IMR-90 (cell line): ENCODE measurements at places on chromosomes 3 and 15. TPM values are rescaled to one million over a fixed set of nuclear protein-coding genes. Genes with fewer than 3 reads are reported as not detected.
A peak's percentile ranks its signal among the peaks of the same experiment; 100 is the strongest.

- no peaks in the 10 kb centered on the region for H3K27me3 ChIP-seq
- no peaks in the 10 kb centered on the region for H3K36me3 ChIP-seq
- H3K4me1 ChIP-seq: peaks cover 3% of the 10 kb centered on the region; the same call in 1 of the 2 replicates
- DNase-seq: no peak
- no peak overlapping the region for H3K4me3 ChIP-seq
These were observed 6.3 kb upstream of the PIK3CA start for GRCh38 chr3:179141890-179142289.

GRCh38 chr3:126656371-126657134 lies 1.6 kb upstream of the TXNRD3 start:
- no peak for DNase-seq
- H3K4me1 ChIP-seq: no peaks in the 10 kb centered on the region
- no peak overlapping the region for H3K4me3 ChIP-seq
- H3K36me3 ChIP-seq: no peaks in the 10 kb centered on the region
- H3K27me3 ChIP-seq: peaks cover 23% of the 10 kb centered on the region

GRCh38 chr3:64586952-64587351 lies 100.8 kb downstream of the ADAMTS9 start:
- no peaks in the 10 kb centered on the region for H3K4me1 ChIP-seq
- H3K4me3 ChIP-seq: no peak overlapping the region
- H3K36me3 ChIP-seq: no peaks in the 10 kb centered on the region
- H3K27ac ChIP-seq: no peak overlapping the region
- no peak for DNase-seq

- no peaks in the 10 kb centered on the region for H3K36me3 ChIP-seq
- H3K27me3 ChIP-seq: no peaks in the 10 kb centered on the region
- peak; percentile 77 for DNase-seq
- peak overlapping the region; percentile 12; the same call in 1 of the 2 replicates for H3K27ac ChIP-seq
These were observed 129.2 kb upstream of the DPH6 start for GRCh38 chr15:35674873-35675781.

DNA sequence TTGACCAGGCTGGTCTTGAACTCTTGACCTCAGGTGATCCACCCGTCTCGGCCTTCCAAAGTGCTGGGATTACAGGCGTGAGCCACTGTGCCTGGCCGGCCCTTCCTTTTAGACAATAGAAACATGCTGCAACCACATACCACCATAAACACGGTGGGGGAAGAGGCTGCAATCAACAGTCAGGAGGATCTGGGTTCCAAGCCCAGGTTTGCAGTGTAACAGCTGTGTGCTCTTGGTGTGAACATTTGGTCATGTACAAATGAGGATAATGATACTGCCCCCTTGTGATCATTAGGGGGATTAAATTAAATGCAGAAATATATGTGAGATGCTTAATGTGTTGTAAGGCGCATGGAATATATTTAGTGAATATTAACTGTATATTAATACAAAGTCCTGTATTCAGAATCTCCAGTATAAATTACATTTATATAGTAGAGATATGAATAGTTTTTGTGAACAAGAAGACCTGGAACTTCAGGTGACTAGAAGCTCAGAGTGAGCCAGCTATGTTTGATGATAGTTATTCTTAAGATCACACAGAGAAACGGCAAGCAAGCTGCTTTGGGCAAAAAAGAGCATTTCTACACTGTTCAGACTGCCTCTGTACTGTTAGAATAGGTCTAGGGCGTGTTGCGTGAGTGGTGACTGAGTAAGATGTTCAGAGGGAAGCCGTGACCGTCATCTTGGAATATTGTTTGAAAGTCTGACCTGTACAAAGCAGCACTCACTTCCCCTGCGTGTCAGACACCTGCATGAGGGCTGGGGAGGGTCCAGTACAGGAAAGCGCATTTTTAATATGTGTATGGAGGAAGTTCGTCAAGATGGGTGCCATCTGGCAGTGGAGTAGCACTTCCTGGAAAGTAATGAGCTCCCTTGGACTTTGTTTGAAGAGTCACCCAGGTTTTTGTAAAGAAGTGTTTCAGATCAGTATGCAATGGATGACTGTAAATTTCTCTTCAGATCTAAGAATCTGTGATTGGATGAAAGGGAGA lies 125.8 kb downstream of the PGPEP1L start:
- H3K27me3 ChIP-seq: no peaks in the 10 kb centered on the region
- peaks cover 19% of the 10 kb centered on the region for H3K4me1 ChIP-seq
- H3K36me3 ChIP-seq: no peaks in the 10 kb centered on the region
- H3K4me3 ChIP-seq: no peak overlapping the region

DNA sequence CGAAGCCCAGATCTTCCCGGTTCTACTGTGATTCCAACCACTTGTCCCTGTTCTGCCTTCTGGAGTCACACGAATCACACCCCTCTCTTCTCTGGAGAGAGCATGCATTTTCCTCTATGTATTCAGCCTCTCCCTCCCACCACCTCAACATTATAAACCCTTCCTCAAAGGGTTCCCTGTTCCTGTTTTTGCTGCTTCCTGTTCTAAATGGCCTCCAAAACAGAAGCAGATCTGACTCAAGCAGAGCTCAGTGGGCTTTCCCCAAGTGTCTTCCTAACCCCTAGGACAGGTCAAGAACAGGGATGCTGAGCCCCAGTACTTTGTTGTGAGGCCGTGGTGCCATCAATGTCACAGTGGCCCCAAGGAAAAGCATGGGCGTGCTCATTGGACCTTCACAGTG lies 75.7 kb upstream of the ARNT2 start:
- DNase-seq: no peak
- peaks cover 7% of the 10 kb centered on the region for H3K27me3 ChIP-seq
- no peak overlapping the region for H3K4me3 ChIP-seq
- H3K4me1 ChIP-seq: no peaks in the 10 kb centered on the region

DNA sequence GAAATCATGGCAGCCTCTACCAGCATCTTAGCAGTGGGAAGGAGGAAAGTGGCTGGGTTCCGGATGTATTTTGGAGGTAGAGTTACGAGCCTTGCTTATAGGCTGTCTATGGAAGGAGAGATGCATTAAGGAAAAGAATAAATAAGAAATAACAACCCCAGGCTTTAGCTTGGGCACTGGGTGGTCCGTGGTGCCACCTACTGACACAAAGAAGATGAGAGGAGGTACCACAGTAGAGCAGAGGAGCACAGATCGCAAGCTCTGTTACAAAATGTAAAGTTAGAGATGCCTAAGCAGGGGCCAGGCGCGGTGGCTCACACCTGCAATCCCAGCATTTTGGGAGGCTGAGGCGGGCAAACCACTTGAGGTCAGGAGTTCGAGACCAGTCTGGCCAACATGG lies 74.8 kb downstream of the TMEM39A start:
- DNase-seq: no peak
- no peaks in the 10 kb centered on the region for H3K27me3 ChIP-seq
- H3K4me1 ChIP-seq: no peaks in the 10 kb centered on the region
- H3K4me3 ChIP-seq: no peak overlapping the region

DNA sequence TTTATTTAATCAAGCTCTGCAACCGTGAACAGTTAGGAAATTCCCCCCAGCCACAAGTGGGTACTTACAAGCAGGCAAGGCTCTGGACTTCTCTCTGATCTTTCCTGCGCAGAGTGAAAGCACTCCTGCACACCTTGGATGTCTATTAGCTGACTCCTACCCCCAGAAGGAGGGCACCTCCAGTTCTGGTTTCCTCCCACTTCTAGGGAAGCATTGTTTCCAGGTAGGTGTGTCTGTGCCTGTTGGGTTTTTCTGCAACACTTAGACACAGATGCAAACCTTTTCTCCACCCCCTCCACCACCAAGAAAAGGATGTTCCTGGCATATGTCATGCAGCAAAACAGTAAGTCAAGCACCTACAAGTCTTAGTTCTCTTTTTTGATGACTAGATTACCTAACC lies at the start of gene ZBED2:
Gene ZBED2 (minus strand): TSS at position 115 of the 400 bp plus-strand sequence. CDS start 1,145 bp downstream, outside the sequence.
- no peak for DNase-seq
- peak within 1 kb of the TSS; percentile 47 for H3K27ac ChIP-seq
- H3K4me3 ChIP-seq: no peak within 1 kb of the TSS
- H3K4me1 ChIP-seq: peaks cover 23% of the 10 kb centered on the region
- no peaks in the 10 kb centered on the region for H3K27me3 ChIP-seq

DNA sequence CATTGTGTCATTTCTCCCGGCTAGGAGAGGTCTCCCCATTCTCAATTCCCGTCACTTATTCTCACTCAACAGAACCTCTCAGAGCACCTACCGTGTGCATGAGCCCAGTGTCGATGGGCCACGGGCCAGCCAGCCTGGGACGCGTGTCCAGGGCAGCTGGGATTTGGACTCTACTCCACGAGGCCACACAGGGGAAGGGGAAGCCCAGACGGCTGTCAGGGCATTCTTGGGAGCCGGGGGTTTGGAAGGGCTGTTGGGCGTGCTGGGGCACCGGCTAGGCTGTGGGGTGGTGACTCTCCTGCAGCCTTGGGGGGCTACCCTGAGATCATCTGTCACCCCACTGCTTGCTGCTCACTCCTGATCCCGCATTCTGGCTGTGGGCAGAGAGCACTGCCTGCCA lies 41.7 kb upstream of the PCSK6 start:
- peaks cover 18% of the 10 kb centered on the region for H3K27me3 ChIP-seq
- no peaks in the 10 kb centered on the region for H3K36me3 ChIP-seq
- no peak for DNase-seq

- H3K4me3 ChIP-seq: no peak overlapping the region
- H3K27me3 ChIP-seq: no peaks in the 10 kb centered on the region
- H3K27ac ChIP-seq: no peak overlapping the region
- DNase-seq: no peak
- H3K36me3 ChIP-seq: peaks cover 43% of the 10 kb centered on the region
These were observed 59.5 kb downstream of the MLH1 start for GRCh38 chr3:37052860-37053259.

- H3K4me3 ChIP-seq: no peak overlapping the region
- peak; percentile 44 for DNase-seq
- H3K4me1 ChIP-seq: peaks cover 11% of the 10 kb centered on the region
- H3K27me3 ChIP-seq: peaks cover 70% of the 10 kb centered on the region
- H3K36me3 ChIP-seq: no peaks in the 10 kb centered on the region
These were observed 203.8 kb downstream of the UACA start for GRCh38 chr15:70559265-70560239.

- H3K4me3 ChIP-seq: no peak overlapping the region
- H3K27ac ChIP-seq: no peak overlapping the region
- H3K4me1 ChIP-seq: peaks cover 21% of the 10 kb centered on the region
- H3K27me3 ChIP-seq: no peaks in the 10 kb centered on the region
- H3K36me3 ChIP-seq: no peaks in the 10 kb centered on the region
These were observed 47.6 kb upstream of the SEC13 start for GRCh38 chr3:10368512-10368911.

GRCh38 chr3:141926929-141927328 lies 50.5 kb downstream of the ATP1B3 start:
- H3K27me3 ChIP-seq: no peaks in the 10 kb centered on the region
- H3K27ac ChIP-seq: no peak overlapping the region
- peaks cover 14% of the 10 kb centered on the region for H3K36me3 ChIP-seq
- H3K4me3 ChIP-seq: no peak overlapping the region
- H3K4me1 ChIP-seq: no peaks in the 10 kb centered on the region

DNA sequence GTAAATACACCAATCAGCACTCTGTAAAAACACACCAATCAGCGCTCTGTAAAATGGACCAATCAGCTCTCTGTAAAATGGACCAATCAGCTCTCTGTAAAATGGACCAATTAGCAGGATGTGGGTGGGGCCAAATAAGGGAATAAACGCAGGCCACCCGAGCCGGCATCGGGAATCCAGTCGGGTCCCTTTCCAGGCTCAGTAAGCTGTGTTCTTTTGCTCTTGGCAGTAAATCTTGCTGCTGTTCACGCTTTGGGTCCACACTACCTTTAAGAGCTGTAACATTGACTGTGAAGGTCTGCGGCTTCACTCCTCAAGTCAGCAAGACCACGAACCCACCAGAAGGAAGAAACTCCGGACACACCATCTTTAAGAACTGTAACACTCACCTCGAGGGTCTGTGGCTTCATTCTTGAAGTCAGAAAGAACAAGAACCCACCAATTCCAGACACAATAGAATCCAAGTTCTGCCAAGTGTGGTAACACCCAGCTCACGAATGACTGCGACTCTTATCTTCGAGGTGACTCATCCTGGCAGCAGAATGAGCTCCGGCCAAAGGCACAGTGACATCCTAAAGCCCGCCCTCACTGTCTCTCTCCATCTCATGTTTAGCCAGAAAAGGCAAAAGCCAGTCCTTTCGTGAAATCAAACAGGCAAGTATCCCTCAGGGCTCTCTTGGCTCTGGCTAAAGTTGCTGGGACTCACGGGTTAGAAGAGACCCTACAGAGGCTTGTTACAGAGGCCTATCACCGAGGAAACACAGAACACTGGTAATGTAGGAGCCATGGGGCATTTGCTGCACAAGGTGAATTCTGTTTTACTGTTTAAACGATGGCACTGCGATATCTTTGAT lies 155.2 kb downstream of the FAM43A start:
- peaks cover 4% of the 10 kb centered on the region; the same call in 1 of the 2 replicates for H3K27me3 ChIP-seq
- DNase-seq: peak; percentile 16
- no peaks in the 10 kb centered on the region for H3K4me1 ChIP-seq
- no peaks in the 10 kb centered on the region for H3K36me3 ChIP-seq
- H3K27ac ChIP-seq: no peak overlapping the region
- no peak overlapping the region for H3K4me3 ChIP-seq

DNA sequence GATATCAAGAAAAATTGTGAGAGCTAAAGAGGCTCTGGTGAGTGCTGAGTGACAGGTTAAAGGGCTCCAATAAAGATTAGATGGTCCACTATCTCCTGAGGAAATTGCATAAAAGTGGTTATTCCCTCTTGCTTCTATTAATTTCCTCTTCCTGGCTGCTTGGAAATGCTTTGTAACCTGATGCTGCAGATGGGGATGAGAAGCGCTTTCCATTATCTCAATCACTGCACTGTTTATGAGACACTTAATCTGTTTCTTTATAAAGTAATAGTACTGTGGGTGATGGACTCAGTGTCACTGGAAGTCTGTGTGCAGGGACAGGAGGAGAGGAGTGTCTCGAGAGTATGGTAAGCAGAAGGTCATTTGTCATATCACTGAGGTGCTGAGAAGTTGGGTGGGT lies 305.3 kb downstream of the EPHB1 start:
- no peaks in the 10 kb centered on the region for H3K27me3 ChIP-seq
- DNase-seq: no peak
- no peaks in the 10 kb centered on the region for H3K4me1 ChIP-seq
- no peak overlapping the region for H3K4me3 ChIP-seq
- no peaks in the 10 kb centered on the region for H3K36me3 ChIP-seq

GRCh38 chr3:35404571-35404970 lies 234.8 kb upstream of the ARPP21 start:
- DNase-seq: no peak
- no peak overlapping the region for H3K4me3 ChIP-seq
- no peaks in the 10 kb centered on the region for H3K36me3 ChIP-seq
- H3K4me1 ChIP-seq: no peaks in the 10 kb centered on the region

Gene A4GNT
- not detected in 2 replicates for total RNA-seq

Gene ADGRG7
- total RNA-seq: not detected in 2 replicates

Gene TP63
- total RNA-seq: not detected in 2 replicates

Gene GLCE
- 29.6 and 38.0 TPM in 2 replicates for total RNA-seq

Gene SPATA12
- under 0.01 TPM in 1 of 2 replicates, not detected in the other for total RNA-seq

Gene GOLGA6L4
- 0.54 and 0.83 TPM in 2 replicates for total RNA-seq

Gene ATOSA
- 17.2 and 23.9 TPM in 2 replicates for total RNA-seq
